Osteocyte (in vitro differentiated cells): ENCODE measurements at places on chromosomes 13 and 19.

DNA sequence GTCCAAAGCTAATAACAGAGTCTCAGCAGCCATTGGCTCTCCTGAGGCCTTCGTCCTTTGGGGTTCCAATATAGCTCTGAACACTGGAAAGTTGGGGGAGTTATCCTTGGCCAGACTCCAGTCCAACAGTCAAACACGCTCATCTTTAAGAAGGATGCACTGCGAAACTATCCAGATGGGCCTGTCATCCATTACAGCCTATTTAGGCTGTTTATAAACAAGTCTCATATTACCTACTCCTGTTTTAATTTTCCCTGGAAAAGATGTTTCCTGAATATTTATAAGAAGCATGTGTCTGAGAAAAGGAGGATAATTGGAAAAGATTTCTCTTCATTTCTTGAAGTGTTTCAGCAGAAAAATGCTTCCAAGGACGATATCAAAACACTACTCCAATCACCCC is 170.7 kb downstream of the DCT start:
- DNase-seq: no peak

GRCh38 chr13:37656247-37656940 is 57.8 kb upstream of the POSTN start:
- no peak for DNase-seq

DNA sequence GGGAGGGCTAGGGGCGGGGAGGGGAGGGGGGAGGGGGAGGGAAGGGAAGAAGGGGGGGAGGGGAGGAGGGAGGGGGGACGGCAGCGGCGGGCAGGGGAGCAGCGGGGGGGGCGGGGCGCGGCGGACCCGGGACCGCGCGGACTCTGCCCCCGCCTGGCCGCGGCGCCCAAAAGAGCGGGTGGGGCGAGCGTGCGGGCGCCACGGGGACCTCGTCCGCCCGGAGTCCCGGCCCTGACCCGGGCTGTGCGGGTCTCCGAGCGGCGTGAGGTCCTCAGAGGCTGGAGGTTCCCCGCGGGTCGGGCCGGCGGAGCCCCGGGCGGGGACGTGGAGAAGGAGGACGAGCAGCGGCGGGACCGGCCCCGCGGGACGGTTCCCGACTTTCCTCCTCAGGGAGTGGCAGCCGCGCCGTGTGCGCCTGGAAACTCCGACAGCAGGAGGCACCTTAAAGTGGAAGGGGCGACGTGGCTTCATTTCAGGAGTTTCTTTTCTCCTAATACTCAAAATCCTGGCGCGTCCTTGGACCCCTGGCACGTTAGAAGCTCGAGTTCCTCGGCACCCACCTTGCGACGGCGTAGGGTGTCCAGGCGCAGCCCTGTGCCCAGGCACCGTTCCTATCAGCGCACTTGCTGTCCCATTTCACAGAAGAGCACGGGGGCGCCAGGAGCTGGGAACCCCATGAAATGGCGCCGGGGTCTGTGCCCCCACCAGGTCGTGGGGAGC is 518 bp upstream of the PLPP2 start:
- DNase-seq: no peak

DNA sequence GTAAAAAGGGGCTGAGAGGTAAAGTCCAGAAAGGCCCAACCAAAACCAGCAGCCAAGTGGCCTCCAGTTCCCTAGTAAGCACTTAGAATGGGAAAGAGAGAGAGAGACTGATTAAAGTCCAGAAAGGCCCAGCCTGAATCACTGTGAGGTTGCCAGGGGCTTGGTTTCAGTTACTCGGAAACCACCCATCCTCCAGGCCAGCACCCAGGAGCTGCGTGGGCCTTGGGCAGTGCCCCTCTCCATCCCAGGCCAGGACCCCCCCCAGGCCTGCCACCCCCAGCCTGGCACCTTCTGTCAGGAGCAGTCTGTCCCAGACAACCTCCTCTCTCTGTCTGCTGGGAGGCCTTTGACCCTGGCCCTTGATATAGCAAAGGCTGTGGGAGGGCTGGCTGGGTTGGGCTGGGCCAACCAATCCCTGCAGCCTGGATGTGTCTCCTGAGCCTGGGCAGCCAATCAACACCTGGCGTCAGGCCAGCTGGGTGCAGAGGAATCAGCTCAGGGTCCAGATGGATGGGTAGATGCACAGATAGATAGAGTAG is at the start of gene CYP4F2:
Gene CYP4F2, minus strand, starts transcription at position 337 of the 539 bp plus-strand sequence. CDS start 463 bp downstream, outside the sequence.
- no peak for DNase-seq

GRCh38 chr13:75690607-75691006 is 54.5 kb downstream of the LMO7 start:
- no peak for DNase-seq

- DNase-seq: peak; percentile 69
Observed at GRCh38 chr13:27006519-27007161, 165.0 kb downstream of the USP12 start.

GRCh38 chr13:69461397-69461796 is 646.2 kb upstream of the ATXN8OS start:
- no peak for DNase-seq

GRCh38 chr13:93776936-93777335 is 550.3 kb downstream of the GPC6 start:
- DNase-seq: no peak

GRCh38 chr13:57634839-57635165 is 3.3 kb downstream of the PCDH17 start:
- no peak for DNase-seq

DNA sequence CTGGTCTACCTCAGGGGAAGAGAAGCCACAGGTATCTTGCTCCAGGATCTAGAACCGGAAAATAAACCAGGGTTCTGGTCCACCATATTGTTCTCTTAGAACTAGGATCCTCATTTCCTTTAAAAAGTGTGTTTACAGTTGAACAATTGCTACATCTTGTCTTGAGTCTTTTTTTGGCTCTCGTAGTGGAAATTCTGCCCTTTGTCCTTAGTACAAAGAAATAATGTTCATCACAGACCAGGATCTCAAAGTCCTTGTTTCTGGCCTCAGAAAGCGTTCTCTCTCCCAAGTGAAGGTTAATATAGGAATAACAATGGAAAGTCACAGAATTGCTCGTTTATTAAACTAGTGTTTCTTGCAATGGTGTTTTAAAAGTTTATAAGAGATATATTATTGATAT is 20.8 kb downstream of the KLF2 start:
- no peak for DNase-seq

- DNase-seq: no peak
Observed at GRCh38 chr19:29858621-29859020, 46.8 kb downstream of the CCNE1 start.

- no peak for DNase-seq
Observed at GRCh38 chr13:75224053-75224742, 257.8 kb downstream of the TBC1D4 start.

DNA sequence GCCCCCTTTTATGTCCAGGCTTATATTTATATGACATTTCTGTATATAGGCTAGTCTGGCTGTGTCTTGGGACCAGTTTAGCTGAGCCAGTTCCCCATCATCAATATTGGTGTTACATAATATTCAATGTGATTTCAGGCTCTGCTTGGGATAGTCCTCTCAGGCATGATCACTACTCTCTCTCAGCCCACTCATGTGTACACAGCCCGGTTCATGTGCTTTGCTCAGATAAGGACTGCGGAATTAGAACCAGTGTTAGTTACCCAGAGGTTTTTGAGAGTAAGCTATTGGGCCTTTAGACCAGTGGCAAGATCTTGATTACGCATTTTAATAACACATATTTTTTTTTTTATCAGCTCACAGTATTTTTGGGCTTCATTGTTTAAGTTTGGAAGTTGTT is 219.9 kb downstream of the GPC5 start:
- DNase-seq: no peak

DNA sequence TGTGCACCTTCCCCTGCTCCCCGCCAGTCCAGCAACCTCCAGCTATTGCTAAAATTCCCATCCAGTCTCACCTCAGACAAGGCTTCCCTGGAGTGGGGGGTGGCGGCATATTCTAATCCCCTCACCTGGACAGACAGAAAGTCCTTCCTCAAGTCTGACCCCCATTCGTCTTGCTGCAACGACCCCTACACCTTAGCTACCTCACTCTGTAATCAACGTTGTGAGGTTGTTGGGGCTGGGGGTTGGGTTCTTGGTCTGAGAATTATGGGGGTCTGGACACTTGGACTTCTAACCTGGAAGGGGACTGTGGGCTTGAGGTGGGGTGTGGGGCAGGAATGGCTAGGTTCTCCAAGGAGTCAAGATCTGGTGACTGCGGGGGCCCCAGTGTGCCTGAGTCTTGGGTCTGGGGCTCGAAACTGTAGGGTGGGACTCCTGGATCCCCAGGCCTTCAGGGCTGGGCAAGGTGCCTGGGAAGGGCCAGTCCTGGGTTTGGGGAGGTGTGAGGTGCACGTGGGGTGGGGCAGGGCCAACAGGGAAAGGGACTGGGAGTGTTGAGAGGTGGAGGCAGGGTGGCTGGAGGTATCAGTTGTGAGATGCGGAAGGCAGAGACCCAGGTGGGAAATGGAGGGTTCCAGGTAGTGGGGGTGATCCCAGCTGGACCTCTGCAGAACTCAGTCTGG is 1.3 kb downstream of the FOXA3 start:
- DNase-seq: no peak

- no peak for DNase-seq
Observed at GRCh38 chr13:49374585-49375290, 69.1 kb downstream of the CAB39L start.

GRCh38 chr13:77457966-77458365 is 77.5 kb upstream of the SCEL start:
- no peak for DNase-seq

- no peak for DNase-seq
Observed at GRCh38 chr19:2607712-2608601, 94.5 kb downstream of the GNG7 start.

DNA sequence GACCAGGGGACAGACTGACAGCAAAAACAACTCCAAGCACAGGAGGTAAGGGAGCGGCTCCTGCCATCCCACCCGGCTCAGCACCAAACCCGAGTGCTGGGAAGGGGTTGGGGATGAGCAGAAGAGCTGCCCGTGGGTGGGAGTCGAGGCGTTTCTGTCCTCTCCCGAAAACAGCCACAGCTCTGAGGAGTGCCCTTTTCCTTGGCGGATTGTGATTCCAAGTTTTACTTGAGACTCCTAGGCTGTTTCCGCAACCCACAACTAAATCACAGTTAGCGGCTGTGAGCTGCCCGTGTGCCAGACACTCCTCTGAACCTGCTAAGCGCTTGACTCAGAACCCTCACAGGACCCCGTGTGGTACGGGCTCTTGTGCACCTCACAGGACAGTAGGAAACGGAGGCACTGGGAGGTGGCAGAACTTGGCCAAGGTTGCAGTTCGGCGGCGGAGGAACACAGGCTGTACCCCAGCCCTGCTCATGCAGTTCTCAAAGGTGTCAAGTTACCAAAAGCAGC is 21.4 kb downstream of the CFAP97D2 start:
- no peak for DNase-seq

- no peak for DNase-seq
Observed at GRCh38 chr19:33399081-33399744, 25.7 kb downstream of the CEBPG start.

DNA sequence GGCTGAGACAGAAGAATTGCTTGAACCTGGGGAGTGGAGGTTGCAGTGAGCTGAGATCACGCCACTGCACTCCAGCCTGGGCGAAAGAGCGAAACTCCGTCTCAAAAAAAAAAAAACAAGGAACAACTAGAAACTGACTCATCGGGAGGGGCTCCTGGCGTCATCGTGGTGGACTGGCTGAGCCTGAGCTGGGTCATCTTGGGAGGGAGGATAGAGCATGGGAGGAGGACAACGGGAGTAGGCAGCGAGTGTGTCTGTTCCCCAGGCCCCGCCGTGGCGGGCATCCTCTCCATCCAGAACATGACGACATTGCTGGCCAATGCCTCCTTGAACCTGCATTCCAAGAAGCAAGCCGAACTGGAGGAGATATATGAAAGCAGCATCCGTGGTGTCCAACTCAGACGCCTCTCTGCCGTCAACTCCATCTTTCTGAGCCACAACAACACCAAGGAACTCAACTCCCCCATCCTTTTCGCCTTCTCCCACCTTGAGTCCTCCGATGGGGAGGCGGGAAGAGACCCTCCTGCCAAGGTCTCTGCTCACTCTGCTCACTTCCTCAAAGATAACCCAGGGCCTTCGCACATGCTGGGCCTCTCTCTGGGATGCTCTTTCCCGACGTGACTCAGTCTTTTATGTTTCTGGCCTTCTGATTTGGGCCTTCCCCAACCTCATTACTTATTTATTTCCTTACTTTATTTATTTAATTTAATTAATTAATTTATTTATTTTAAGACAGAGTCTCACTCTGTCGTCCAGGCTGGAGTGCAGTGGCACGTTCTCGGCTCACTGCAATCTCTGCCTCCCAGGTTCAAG is 16.6 kb downstream of the DDX39A start:
- DNase-seq: no peak

GRCh38 chr13:59898066-59898465 is 265.7 kb downstream of the DIAPH3 start:
- no peak for DNase-seq
